ENCODE measurements at places on chromosomes 16 and 17.
A peak's percentile ranks its signal among the peaks of the same experiment; 100 is the strongest.

GRCh38 chr16:9151074-9151473, 59.6 kb downstream of the HAPSTR1 start:
- DNase-seq, result no peak

DNA sequence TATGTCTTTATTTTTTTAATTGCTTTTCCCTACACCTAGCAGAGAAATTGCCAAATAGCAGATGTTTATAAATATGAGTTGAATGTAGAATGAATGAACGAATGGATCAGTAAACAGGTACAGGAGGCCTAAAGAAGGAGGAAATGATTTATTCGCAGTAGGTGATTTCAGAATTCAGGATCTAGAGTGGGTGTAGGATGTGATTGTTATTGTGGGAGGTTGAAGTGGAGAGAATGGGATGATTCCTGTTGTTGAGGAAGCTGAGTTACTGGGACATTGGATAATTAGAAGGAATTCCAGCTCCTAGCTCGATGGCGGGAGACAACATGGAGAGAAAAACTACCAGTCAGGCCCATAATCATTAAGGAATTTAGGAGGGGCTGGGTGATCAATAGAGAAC, 42.2 kb downstream of the MRTFB start:
- DNase-seq, result no peak

GRCh38 chr17:66799849-66800537, 34.9 kb upstream of the CACNG5 start:
- DNase-seq, result no peak

DNA sequence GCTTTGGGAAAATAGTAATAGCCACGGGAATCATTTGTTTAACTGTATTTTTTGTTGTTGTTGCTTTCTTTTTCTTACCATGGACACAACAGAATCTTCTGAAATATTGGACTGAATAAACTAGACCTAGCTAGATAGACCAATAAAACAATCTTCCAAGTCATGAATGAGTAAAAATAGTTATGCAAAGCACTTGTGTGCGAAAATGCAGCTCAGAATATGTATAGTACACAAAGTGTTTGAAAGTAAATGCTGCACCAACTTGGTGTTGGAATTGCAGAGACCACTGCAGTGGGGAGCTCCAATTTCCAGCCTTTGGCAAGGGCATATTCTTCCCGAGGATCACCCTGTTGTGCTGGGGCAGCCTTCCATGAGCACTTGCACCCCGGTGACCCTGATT, 68.0 kb downstream of the AATF start:
- DNase-seq, result no peak

DNA sequence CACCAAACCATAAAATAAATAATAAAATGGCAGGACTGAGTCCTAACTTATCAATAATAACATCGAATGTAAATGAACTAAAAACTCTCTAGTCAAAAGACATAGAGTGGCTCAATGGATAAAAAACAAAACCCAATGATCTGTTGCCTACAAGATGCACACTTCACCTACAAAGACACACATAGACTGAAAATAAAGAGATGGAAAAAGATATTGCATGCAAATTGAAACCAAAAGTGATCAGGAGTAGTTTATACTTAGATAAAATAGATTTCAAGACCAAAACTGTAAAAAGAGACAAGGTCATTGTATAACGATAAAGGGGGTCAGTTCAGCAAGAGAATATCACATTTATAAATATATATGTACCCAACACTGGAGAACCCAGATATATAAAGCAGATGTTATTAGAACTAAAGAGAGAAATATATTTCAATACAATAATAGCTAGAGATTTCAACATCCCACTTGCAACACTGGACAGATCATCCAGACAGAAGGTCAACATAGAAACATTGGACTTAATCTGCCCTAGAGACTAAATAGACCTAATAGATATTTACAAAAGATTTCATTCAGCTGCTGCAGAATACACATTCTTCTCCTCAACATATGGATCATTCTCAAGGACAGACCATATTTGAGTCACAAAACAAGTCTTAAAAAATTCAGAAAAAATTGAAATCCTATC, 29.8 kb downstream of the SLC47A2 start:
- DNase-seq, result no peak

DNA sequence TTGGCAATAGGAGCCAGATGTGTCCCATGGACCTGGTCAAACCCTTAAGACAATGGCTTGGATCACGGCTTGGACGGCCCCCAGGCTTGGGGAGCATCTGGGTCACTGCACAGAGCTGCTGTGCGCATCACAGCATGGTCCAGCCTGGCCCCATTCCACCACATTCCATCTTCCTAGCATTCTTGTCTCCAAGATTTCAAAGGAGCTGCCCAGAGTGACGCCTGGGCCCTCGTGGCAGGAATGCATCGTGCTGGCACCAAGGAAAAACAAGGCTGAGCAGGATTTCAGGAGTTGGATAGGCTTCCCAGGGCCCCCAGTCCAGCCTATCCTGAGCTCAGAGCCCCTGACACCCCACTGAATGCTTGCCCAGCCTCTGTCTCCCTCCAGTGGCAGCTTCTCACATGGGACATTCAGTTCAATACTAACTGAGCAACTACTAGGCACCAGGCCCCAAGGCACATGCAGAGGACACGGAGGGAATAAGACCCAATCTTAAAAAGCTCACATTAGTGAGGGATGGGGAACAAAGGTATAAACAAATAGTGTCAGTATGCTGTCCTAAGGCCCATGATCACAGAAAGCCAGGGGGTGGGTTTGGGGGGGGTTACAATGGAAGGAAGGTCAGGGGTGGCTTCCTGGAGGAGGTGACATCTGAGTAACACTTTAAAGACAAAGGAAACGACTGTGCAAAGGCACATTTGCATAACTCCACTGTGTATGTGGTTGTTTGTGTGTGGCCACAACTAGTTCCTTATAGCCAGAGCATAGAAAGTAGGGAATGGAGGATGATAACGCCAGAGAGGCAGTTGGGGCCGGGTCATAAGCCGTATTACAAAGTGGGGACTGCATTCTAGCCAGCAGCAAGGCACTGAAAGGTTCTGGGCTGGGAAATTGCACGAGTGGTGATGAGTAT, 34.1 kb downstream of the TK2 start:
- no peak for DNase-seq

- DNase-seq, result peak; percentile 65
Measured at GRCh38 chr17:7704601-7705268, at the start of gene EFNB3. EFNB3 (plus strand) TSS chr17:7705202; CDS start chr17:7705599, 397 bp downstream.

DNA sequence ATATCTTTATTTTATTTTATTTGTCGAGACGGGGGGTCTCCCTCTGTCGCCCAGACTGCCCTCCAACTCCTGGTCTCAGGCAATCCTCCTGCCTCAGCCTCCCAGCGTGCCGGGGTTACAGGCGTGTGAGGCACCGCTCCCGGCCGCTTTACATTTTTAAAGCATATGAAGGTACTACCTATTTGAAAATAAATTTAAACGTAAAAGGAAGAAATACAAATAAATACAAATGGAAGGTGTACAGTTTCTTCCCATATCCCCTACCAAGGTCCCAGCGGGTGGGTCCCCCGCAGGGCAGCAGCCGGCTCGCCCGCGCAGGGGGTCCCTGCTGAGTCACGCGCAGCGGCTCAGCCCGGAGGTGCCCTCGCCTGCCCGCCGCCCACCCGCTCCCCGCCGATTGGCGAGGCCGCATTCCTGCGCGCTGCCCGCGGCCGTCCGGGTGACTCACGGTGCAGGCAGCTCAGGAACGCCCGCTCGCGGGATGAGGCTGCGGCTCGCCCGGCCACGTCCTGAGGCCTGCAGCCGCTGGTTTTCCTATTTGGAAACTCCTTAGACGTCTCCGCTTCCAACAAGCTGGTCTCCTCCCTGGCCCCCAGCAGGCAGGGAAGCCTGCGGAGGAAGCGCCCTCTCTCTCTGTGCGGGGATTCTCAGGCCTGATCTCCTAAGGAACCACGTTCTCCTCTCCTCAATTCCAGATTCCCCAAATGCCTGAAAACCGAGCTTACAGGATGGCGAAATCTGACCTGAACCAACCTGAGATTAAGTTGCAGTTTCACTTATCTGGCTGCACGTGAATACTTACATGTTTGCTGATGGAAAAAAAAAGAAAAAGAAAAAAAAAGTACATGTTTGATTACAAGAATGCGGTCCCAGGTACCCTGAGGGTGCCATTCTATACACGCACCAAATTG, 54.8 kb upstream of the MAP3K14 start:
- peak; percentile 57 for DNase-seq

DNA sequence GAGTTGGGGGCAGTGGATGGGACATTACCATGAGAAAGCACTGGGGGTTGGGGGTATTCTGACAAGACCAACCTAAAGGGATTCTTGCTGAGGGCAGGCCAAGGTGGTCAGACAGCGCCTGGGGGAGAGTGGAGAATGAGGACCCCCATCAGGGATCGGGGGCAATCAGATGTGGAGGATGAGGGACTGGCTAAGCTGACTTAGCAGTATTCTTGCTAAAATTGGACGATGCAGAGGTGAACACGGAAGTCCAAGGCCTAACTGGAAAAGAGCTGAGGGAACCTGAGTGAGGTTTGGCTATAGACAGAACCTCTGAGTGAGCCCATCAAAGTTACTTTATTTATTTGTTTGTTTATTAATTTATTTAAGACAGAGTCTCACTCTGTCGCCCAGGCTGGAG, 9.2 kb downstream of the QPRT start:
- DNase-seq, result no peak
